Stomach (tissue), 19 donors: ENCODE measurements at places on chromosomes 7 and 10. TPM values are rescaled to one million over a fixed set of nuclear protein-coding genes. Genes with fewer than 3 reads are reported as not detected.

GRCh38 chr7:127888411-127888810 lies 142.8 kb downstream of the LRRC4 start:
- no peak overlapping the region for H3K4me3 ChIP-seq
- peaks cover 19% of the 10 kb centered on the region for H3K36me3 ChIP-seq
- H3K4me1 ChIP-seq: peaks cover 30% of the 10 kb centered on the region
- H3K27me3 ChIP-seq: no peaks in the 10 kb centered on the region

DNA sequence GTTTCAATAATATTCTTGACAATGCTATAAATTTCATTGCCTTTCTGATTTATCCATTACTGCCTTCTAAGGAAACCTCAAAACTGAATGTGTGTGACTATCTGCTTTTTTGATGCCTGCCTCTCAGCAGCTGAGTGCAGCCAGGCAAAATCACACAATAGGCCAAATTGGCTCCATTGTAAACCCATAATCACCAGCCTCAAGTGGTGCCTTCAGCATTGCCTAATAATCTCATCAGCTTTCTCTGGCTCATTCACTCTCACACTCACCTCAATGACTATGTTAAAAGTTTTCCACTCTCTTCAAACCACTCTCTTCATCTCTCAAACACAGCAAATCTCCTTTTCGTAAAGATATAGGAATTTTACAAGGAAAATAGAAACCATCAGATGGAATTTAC lies 182.5 kb upstream of the COL1A2 start:
- H3K36me3 ChIP-seq: no peaks in the 10 kb centered on the region
- no peak for DNase-seq
- H3K27ac ChIP-seq: no peak overlapping the region
- H3K4me1 ChIP-seq: no peaks in the 10 kb centered on the region
- H3K27me3 ChIP-seq: no peaks in the 10 kb centered on the region

DNA sequence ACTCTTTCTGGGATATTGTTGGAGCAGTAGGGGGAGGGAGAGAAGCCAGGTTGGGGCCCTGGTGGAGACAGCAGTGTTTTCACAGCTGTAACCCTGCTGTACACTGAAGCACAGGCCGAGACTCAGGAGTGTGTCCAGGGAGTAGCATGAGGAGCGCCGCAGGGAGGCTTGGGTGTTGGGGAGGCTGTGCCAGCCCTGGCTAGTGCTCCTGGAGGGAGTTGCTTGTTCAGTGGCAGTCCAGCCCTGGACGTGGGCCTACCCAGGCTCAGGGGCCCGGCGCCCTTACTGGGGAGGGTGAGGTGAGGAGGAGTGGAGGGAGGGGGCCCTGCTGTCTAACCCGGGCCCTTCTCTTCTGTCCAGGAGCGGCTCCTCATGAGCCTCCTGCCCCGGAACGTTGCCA lies 35.9 kb downstream of the ADCY1 start:
- H3K36me3 ChIP-seq: no peaks in the 10 kb centered on the region
- no peak overlapping the region for H3K4me3 ChIP-seq
- no peak for DNase-seq
- H3K27me3 ChIP-seq: no peaks in the 10 kb centered on the region
- no peak overlapping the region for H3K27ac ChIP-seq

DNA sequence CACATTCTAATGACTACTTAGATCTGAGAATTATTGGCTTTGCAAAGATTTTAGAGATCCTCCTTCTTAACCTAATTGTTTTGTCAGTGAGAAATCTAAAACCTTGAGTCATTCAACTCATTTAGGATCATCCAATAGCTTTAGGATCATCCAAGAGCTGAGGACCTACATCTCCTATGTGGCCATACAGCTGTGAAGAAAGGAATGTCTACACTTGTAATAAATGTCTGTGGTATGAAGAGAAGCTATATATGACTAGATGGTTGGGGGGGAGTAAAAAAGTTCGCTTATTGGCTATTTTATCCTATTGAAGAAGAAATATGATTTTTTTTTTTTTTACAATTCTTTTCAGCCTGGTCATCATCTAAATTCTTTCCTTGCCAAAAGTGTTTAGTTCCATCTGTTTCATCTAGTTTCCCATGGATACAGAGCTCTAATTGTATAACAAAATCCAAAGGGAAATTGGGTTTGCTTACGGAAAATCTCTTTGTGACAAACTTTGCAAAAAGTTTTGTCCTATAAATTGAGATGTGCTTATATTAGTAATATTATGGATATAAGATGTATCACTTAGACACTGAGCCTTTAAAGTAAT lies 196.7 kb downstream of the PRKG1 start:
- no peaks in the 10 kb centered on the region for H3K36me3 ChIP-seq
- DNase-seq: no peak
- H3K4me1 ChIP-seq: no peaks in the 10 kb centered on the region
- no peak overlapping the region for H3K4me3 ChIP-seq

Gene HTR7
- polyA plus RNA-seq: 0.31 TPM

Gene SSC4D
- not detected for polyA plus RNA-seq

Gene GHITM
- polyA plus RNA-seq: 104 TPM
